Activated naive CD4-positive, alpha-beta T cell treated with anti-CD3 and anti-CD28 coated beads, Interleukin-2, amount 10 ng/mL, durations not matched to agents 7 days and 5 days (primary cell): ENCODE measurements at places on chromosomes 11 and 22.

- DNase-seq, result no peak
- peaks cover 1% of the 10 kb centered on the region for H3K36me3 ChIP-seq
- H3K27ac ChIP-seq, result no peak overlapping the region
- H3K4me3 ChIP-seq, result no peak overlapping the region
- H3K27me3 ChIP-seq, result peaks cover 83% of the 10 kb centered on the region
- H3K4me1 ChIP-seq, result peaks cover 7% of the 10 kb centered on the region
Measured at GRCh38 chr11:114054806-114055205, 4.7 kb upstream of the ZBTB16 start.

DNA sequence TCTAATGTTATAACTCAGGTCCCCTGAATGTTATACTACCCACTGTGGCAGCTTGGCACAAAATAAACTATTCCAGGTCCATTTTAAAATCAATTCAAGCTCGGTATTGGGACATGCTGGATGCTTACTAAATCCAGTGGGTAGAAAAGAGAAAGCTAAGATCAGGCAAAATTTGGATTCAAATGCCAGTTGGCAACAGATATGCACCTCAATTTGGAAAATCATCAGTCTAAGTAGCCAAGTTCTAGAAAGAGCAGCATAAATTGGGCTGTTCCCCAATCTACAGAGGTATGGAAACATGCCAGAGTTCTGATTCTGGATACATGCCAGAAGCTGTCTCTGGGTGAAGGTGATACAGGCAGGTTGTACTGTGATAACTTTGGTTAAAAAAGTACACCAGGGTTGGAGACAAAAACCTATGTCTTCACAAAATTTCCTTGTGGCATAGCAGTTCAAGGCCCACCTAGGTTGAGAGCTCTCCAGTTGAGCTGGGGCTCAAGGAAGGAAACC, 427.8 kb downstream of the LRRC4C start:
- H3K27ac ChIP-seq, result no peak overlapping the region
- H3K4me3 ChIP-seq, result no peak overlapping the region
- no peaks in the 10 kb centered on the region for H3K4me1 ChIP-seq
- no peak for DNase-seq
- H3K27me3 ChIP-seq, result no peaks in the 10 kb centered on the region

GRCh38 chr11:35003186-35003585, 86.8 kb downstream of the PDHX start:
- H3K4me1 ChIP-seq, result peaks cover 23% of the 10 kb centered on the region
- no peak overlapping the region for H3K27ac ChIP-seq
- H3K4me3 ChIP-seq, result no peak overlapping the region
- DNase-seq, result no peak
- H3K36me3 ChIP-seq, result peaks cover 2% of the 10 kb centered on the region

- no peak overlapping the region for H3K27ac ChIP-seq
- no peak for DNase-seq
- H3K4me1 ChIP-seq, result peaks cover 9% of the 10 kb centered on the region
- H3K27me3 ChIP-seq, result peaks cover 60% of the 10 kb centered on the region
- H3K4me3 ChIP-seq, result no peak overlapping the region
Measured at GRCh38 chr22:46534177-46534776, 3.1 kb downstream of the CELSR1 start.

- peaks cover 2% of the 10 kb centered on the region for H3K4me1 ChIP-seq
- H3K27ac ChIP-seq, result no peak overlapping the region
- DNase-seq, result no peak
- H3K4me3 ChIP-seq, result no peak overlapping the region
Measured at GRCh38 chr22:45968751-45969413, 8.1 kb downstream of the WNT7B start.

GRCh38 chr11:30567120-30567519, 19.0 kb downstream of the MPPED2 start:
- H3K27ac ChIP-seq, result no peak overlapping the region
- H3K27me3 ChIP-seq, result no peaks in the 10 kb centered on the region
- H3K36me3 ChIP-seq, result no peaks in the 10 kb centered on the region
- no peak overlapping the region for H3K4me3 ChIP-seq

GRCh38 chr11:60594998-60595642, 79.9 kb downstream of the MS4A13 start:
- H3K4me3 ChIP-seq, result no peak overlapping the region
- H3K36me3 ChIP-seq, result no peaks in the 10 kb centered on the region
- H3K4me1 ChIP-seq, result no peaks in the 10 kb centered on the region

DNA sequence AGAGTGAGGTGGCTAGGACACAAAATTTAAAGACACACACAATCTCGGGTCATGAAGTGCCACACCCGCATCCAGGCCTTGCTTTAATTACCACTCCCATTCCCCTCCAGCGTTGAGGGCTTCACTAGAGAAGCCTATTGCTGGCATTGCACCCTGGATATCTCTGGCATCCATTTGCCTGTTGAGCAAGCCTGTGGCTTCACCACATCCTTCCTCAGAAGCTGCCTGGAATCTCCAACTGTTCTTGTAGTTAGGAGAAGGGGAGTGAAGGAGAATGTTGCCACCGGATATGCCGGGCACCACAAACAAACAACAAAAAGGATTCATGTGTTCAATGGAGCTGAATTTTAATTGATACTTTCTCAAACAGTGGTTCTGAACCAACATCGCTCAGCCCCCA, 34.4 kb upstream of the RCN1 start:
- peaks cover 46% of the 10 kb centered on the region for H3K27me3 ChIP-seq
- H3K4me1 ChIP-seq, result no peaks in the 10 kb centered on the region
- H3K4me3 ChIP-seq, result no peak overlapping the region
- no peaks in the 10 kb centered on the region for H3K36me3 ChIP-seq
- DNase-seq, result no peak
- H3K27ac ChIP-seq, result no peak overlapping the region

DNA sequence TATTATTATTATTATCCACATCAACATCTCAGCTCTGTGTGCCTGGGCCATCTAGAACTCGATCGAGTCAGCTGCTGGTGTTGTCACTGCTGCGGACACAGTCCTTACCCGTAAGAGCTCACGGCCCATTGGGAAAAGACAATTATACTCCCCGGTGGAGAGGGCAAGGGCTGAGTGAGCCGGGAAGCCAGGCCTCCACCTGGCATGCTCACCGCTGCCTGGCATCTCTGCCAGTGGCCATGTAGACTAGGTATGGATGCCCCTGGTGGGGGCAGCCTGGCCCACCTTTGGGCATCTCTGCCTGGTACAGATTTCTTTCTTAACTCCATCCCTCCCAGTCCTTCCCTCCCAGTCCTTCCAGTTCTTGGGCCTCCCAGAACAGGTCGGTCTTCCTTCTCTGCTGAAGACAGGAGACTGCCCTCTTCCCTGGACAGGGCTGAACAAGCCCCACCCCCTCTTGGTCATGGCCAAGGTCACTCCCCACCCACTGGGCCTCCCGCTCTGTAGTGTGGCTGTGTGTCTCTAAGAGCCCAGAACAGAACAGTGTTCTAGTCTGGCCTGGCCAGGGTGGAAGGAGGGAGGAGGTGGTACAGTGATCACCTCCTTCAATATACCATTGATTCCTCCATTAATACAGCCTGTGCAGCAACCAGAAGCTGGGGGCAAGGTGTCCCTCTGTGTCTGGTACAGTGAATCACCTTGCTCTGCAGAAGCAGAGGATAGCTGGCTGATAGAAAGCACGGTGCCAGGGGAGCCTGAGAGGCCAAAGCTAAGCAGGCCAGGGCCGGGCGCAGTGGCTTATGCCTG, 57.7 kb downstream of the FLRT1 start:
- no peak overlapping the region for H3K27ac ChIP-seq
- H3K4me3 ChIP-seq, result no peak overlapping the region
- H3K4me1 ChIP-seq, result peaks cover 2% of the 10 kb centered on the region
- no peak for DNase-seq
- H3K36me3 ChIP-seq, result no peaks in the 10 kb centered on the region

- DNase-seq, result no peak
- H3K36me3 ChIP-seq, result peaks cover 2% of the 10 kb centered on the region
- peaks cover 22% of the 10 kb centered on the region for H3K4me1 ChIP-seq
- H3K4me3 ChIP-seq, result no peak overlapping the region
- peak overlapping the region; percentile 42 for H3K27ac ChIP-seq
Measured at GRCh38 chr11:2812371-2812991, 73.1 kb downstream of the CDKN1C start.

DNA sequence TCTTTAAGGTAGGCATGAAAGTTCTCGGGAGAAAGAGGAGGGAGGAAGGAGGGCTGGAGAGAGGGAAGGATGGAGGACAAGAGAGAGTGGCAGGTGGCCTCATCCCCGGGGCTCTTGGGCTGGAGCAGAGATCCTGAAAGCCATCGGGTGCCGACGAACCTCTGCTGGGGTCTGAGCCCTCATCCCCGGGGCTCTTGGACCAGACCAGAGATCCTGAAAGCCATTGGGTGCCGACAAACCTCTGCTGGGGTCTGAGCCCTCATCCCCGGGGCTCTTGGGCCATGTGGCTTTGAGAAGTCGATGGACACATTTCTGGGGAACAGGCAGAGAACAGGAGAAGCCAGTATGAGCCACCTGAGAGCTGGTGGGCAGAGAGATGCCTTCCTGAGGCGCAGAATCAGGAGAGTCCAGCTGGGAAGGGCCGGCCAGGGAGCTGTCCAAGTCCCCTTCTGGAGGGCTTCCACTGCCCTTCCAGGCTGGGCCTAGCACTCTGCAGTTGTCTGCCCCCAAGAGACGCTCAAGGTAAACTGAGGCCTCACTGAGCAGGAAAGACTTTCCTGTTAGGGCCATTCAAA, 1398.1 kb downstream of the BRD1 start:
- no peak overlapping the region for H3K4me3 ChIP-seq
- no peaks in the 10 kb centered on the region for H3K36me3 ChIP-seq
- no peak overlapping the region for H3K27ac ChIP-seq
- H3K27me3 ChIP-seq, result no peaks in the 10 kb centered on the region
- no peaks in the 10 kb centered on the region for H3K4me1 ChIP-seq

DNA sequence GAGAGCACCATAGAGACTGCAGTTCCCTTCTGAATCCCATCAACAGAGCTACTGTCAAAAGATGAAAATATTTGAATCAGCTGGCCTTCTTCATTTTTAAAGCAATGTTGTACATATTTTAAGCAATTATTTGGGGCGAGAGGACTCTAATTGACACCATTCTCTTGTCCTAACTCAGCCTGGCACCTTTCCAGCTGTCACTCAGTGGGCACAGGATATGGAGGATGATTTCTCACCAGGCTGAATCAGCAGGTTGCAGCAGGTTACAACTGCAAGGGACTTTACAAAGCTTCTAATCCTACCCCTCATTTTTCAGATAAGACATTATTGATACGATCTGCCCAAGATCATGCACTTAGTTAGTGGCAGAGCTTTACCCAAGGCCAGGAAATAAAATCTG, 11.9 kb upstream of the WT1 start:
- H3K27ac ChIP-seq, result no peak overlapping the region
- H3K4me3 ChIP-seq, result no peak overlapping the region

GRCh38 chr11:117473481-117474091, 145.9 kb downstream of the CEP164 start:
- peak; percentile 10 for DNase-seq
- H3K36me3 ChIP-seq, result no peaks in the 10 kb centered on the region
- H3K27me3 ChIP-seq, result peaks cover 33% of the 10 kb centered on the region
